ENCODE measurements at places on chromosomes 3 and 15.

- no peak for DNase-seq
Observed at GRCh38 chr3:82790307-82791097, 1029.1 kb upstream of the GBE1 start.

GRCh38 chr15:65176056-65176455 is 9.1 kb downstream of the CLPX start:
- no peak for DNase-seq

DNA sequence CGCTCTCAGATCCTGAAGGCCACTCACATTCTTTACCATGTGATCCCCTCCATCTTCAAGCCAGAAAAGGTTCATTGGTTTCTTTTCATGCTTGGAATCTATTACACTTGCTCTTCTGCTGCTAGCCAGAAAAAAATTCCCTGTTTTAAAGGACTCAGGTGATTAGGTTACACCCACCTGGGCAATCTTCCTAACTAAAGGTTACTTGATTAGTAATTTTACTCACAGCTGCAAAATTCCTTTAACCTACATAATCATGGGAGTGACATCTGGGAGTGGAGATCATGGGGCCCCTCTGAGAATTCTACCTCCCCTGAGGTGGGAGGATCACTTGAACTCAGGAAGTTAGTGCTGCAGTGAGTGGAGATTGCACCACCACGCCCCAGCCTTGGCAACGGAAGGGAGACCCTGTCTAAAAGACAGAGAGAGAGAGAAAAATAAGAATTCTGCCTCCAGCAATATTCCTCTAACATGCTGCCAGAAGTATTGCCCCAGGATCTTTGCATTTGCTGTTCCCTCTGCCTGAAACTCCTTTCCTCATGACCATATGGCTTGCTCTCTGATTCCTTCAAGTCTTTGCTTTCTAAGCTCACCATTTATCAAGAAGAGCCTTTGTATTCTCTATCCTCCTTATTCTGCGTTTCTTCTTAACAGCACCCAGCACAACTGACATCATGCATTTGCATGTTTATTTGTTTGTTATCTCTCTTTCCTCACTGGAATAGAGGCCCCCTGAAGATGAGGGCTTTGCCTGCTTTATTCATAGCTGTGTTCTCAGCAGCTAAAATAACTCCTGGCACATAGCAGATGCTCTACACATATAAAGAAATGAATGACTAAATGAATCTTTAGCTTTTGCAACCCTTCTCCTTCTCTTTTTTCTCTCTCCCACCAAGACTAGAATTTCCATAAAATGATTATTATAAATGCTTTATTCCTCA is 68.2 kb downstream of the EDEM1 start:
- no peak for DNase-seq

DNA sequence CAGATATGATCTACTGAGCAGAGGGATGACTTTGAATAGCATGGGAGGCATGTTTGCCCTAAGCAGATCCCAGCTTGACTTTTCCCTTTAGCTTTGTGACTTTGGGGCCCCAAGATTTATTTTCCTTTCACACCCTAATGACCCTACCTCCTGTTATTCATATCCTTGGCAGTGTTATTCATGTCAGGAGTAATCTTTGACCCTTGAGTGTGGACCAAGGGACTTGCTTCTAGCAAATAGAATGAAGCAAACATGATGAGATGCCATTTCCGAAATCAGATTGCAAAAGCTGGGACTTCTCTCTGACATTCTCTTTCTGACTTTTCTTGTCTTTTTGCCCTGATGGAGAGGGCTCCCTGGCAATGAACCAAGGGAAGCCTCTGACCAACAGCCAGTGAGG is 415.4 kb upstream of the PROK2 start:
- no peak for DNase-seq

- no peak for DNase-seq
Observed at GRCh38 chr3:126986001-126986400, 3.1 kb downstream of the PLXNA1 start.

GRCh38 chr3:123586131-123586530 is 1.3 kb upstream of the HACD2 start:
- peak; percentile 40 for DNase-seq

- no peak for DNase-seq
Observed at GRCh38 chr3:187336322-187336721, 31.9 kb upstream of the RTP4 start.

DNA sequence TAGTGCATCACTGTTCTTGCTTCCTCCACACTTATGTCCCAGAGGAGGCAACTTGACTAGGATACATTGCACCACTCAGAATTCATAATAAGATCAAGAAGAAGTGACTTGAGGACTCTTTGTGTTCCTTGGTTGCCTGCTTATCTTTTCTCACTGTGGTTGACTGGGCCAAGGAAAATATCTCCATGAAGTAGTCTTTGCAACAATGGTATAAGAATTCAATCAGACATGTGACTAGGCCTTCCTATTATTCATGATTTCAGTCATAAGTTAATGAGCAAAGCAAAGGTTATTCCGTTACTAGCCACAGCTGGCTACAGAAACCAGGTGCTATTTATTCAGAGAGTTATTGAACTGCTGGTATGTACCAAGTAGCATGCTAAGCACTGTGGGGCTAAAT is 359.3 kb downstream of the RORA start:
- DNase-seq: no peak

DNA sequence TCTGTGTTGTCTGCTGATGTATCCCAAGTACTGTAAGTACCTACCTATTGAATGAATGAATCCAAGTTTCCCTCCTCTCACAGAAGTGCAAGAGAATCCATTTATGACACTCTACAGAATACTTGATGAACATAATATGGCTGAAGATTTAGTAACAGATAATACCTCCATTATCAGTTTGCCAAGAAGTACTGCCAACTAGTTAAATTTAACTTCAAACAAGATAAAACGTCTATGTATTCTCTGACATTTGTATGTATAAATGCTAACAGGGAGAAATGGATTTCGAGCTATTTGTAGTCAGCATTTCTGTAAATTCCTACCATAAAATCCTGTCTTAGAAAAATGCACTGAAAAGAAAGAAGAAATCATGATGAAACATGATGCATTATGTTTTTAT is 217.6 kb downstream of the STT3B start:
- no peak for DNase-seq

GRCh38 chr3:54575618-54575960 is 352.3 kb downstream of the LRTM1 start:
- DNase-seq: no peak

- no peak for DNase-seq
Observed at GRCh38 chr3:170499562-170500156, 81.0 kb downstream of the CLDN11 start.

- DNase-seq: no peak
Observed at GRCh38 chr3:136898954-136899353, 36.9 kb downstream of the NCK1 start.

- DNase-seq: peak; percentile 57
Observed at GRCh38 chr3:53845103-53845880, 927 bp downstream of the CHDH start.

DNA sequence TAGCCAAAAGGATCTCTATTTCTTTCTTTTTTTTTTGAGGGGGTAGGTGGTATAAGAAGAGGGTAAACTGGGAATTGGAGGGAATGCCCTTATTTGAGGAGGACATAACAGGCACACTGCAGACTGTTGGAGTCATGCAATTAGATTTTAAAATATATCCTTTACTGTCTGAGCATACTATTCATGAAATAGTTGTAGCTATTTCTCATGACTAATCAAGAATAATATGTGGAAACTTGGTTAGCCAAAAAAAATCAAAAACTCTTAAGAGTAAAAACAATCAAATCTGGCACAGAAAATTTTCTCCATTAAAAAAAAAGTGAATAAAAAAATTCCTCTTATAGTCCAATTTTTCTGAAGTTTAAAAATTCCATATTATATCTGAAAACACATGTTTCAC is 174.9 kb downstream of the SCAPER start:
- no peak for DNase-seq

DNA sequence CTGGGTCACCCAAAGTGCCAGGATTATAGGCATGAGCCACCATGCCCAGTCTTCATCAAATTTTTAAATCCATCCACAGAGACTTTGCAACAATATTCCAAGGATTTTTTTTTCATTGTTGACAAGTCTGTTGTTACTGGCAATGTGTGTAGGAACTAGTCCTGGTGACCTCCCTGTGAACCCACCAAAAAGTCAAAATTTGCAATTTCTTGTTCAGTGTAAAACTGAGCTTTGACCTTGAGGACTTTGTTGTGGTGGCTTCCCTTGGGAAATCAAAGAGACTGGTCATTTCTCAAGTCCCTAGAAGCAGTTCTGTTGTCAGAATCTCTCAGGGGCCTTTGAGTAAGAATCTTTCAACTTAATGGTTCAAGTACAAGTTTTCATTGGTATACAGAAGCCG is 36.9 kb upstream of the COL8A1 start:
- DNase-seq: no peak

GRCh38 chr3:184773283-184774186 is 38.4 kb upstream of the VPS8 start:
- DNase-seq: no peak

GRCh38 chr3:16417945-16418739 is 95.4 kb downstream of the RFTN1 start:
- DNase-seq: no peak

- no peak for DNase-seq
Observed at GRCh38 chr15:41666353-41666920, 6.2 kb downstream of the MGA start.

GRCh38 chr15:80801891-80802680 is 22.9 kb downstream of the CEMIP start:
- DNase-seq: peak; percentile 83

DNA sequence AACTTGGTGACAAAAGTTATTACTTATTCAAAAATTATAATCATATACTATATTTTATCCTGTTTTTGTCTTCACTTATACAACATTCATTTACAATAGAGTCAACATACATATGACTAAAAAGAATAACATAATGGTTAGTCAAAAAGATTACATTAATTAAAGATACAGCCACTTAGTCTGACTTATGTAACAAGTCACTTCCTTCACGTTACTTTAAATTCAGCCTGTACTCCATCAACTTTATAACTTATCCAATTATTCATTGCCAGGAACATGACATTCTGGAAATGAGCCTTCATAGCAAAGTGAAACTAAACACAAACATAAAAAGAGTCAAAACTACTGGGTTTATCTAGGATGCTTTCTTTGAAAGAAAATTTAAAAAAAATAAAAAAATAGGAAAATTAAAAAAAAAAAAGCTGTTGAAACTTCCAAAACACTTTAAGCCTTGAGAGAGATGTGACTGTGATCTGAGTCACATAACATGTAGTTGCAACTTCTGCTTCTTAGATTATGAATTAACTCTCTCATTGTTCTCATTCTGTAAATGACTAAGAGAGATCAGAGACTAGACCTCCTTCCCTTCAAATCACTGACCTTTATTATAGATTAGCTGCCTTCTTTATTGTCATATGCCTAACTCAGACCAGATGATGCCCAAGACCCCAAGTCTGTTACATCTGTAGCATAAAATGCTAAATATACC is 107.8 kb downstream of the MYRIP start:
- peak; percentile 30 for DNase-seq
